Activated T-cell treated with anti-CD3 and anti-CD28 coated beads, Interleukin-2, amount 50 U/mL, for 72 hours (primary cell): ENCODE measurements at places on chromosomes 2 and 18. TPM values are rescaled to one million over a fixed set of nuclear protein-coding genes. Genes with fewer than 3 reads are reported as not detected.

CD8A gene
- total RNA-seq = 180 TPM

DSG1 gene
- not detected for total RNA-seq

EPB41L3 gene
- total RNA-seq = 3.4 TPM

RRM2 gene
- total RNA-seq = 222 TPM

GNAL gene
- total RNA-seq = 1.6 TPM

ERFE gene
- total RNA-seq = 0.60 TPM

ICOS gene
- 196 TPM for total RNA-seq

DNA sequence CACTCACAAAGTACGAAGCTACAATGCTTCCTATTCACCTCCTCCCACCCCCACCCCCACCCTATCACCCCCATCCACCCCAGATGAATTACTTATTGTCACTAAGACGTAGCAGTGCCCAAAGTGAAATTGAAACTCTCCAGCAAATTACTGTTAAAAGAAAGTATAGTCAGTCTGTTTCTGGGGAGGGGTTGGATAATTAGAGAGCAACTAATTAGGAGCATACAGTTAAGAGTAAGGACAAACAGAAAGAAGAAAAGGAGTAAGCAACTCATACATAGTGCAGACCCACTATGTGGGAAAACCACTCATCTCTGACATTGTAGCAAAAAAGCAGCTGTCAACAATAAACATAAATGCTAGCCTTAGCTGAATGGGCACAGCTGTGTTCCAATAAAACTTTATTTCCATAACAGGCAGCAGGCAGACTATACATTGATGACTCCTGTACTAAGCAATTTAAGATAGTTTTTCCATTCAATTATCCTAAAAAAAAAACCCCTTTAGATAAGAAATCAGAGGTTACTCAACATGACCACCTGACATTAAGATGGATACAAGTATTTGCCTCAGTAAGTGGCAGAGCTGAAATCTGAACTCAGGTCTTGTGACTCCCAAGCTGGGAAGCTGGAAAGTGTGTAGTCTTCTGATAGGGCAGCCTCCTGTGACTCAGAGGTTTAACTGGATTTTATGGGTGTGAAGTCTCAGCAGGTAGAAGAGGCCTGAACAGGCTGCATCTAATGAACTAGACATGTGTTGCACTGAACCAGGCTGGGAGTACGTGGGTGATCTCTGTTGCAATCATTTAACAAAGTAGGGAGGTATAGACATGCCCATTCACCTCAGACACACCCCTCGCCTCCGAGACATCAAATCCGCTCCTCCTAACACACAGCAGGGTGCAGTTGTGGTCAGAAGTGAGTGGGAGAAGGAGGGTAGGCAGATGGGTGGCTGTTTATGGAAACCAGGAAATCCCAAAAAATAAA is 171.8 kb upstream of the KLF7 start:
- no peaks in the 10 kb centered on the region for H3K27me3 ChIP-seq
- H3K4me1 ChIP-seq = peaks cover 57% of the 10 kb centered on the region
- no peak for DNase-seq
- H3K4me3 ChIP-seq = peak overlapping the region; percentile 38
- H3K27ac ChIP-seq = peak overlapping the region; percentile 88
- peaks cover 2% of the 10 kb centered on the region for H3K36me3 ChIP-seq

DNA sequence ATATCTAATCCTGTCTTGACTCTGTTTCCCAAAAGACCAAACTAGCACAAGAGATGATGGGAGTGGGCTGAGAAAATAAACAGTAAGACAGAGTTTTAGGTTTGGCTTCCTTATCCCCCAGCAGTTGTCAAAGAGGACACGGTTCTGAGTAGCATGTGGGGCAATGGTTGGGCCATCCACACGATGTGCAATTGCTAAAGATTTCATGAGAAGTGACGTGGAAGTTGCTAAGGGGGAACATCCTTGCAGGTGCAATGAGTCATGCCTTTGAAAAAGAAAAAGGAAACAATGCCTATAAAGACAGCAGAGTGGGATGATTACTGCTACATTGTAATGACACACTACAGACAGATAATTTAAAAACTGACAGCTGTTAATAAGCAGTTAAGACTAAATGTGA is 1395.8 kb downstream of the LRP1B start:
- no peak overlapping the region for H3K4me3 ChIP-seq
- H3K27ac ChIP-seq = no peak overlapping the region
- H3K4me1 ChIP-seq = no peaks in the 10 kb centered on the region
- H3K36me3 ChIP-seq = no peaks in the 10 kb centered on the region
- H3K27me3 ChIP-seq = no peaks in the 10 kb centered on the region

- no peak overlapping the region for H3K27ac ChIP-seq
- no peak for DNase-seq
- H3K27me3 ChIP-seq = no peaks in the 10 kb centered on the region
- H3K36me3 ChIP-seq = no peaks in the 10 kb centered on the region
- H3K4me3 ChIP-seq = no peak overlapping the region
- no peaks in the 10 kb centered on the region for H3K4me1 ChIP-seq
Measured at GRCh38 chr2:31284107-31284506, 50.2 kb downstream of the EHD3 start.

- peaks cover 23% of the 10 kb centered on the region for H3K27me3 ChIP-seq
- no peaks in the 10 kb centered on the region for H3K36me3 ChIP-seq
- H3K4me3 ChIP-seq = no peak overlapping the region
- H3K27ac ChIP-seq = no peak overlapping the region
- no peak for DNase-seq
Measured at GRCh38 chr2:216408426-216409290, 3.6 kb upstream of the SMARCAL1 start.

DNA sequence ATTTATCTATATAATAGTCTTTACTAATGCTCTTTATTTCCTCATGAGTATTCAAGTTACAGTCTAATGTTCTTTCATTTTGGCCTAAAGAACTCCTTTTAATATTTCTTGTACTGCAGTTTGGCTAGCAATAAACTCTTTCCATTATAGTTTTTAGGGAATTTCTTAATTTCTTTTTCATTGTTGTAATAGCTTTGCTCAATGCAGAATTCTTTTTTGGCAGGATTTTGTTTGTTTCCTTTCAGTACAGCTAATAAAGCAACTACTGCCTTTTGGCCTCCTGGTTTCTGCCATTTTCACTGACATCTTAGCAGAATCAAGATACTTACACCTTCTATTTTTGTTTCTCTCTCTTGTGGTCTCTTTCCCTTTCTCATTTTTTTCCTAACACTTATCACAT is 390.4 kb upstream of the RGPD4 start:
- no peak overlapping the region for H3K4me3 ChIP-seq
- H3K36me3 ChIP-seq = no peaks in the 10 kb centered on the region
- peaks cover 4% of the 10 kb centered on the region for H3K27me3 ChIP-seq
- DNase-seq = no peak
- no peaks in the 10 kb centered on the region for H3K4me1 ChIP-seq

GRCh38 chr2:88753833-88754584 is 62.5 kb downstream of the RPIA start:
- H3K4me3 ChIP-seq = peak overlapping the region; percentile 69
- peak overlapping the region; percentile 91 for H3K27ac ChIP-seq
- H3K27me3 ChIP-seq = no peaks in the 10 kb centered on the region
- H3K4me1 ChIP-seq = peaks cover 49% of the 10 kb centered on the region
- H3K36me3 ChIP-seq = peaks cover 50% of the 10 kb centered on the region

DNA sequence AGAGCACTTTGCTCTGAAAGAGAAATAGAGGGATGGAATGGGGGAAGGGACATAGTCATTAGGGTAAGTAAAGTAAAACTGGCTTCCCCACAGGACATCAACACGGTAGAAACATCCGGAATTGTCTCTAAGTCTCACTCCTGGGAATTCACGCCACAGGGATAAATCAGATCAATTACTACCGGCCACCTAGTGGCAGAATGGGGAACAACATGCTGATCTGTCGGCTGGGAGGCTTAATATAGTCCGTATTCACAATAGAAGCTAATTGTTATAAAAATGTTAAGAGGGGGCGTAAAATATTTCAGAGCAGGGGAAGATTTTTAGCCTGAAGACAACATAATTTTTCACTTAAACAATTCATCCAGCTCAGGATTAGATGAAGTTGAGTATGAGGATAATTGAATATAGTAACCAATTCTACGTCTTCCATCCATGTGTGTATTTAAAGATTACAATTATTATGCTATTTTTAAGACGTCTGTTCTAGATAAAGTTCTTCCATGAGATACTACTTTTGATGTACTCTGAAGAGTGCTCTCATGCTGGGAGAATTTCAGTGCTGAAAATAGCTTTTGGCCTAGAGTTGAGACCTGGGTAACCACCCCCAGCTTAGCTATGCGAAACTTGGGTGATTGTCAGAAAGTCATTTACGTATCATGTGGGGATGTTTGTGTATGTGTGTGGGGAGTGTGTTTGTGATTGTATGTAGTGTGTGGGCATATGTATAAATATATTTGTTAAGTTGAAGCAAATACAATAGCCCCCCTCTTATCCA is 65.7 kb downstream of the LRRTM1 start:
- H3K27me3 ChIP-seq = no peaks in the 10 kb centered on the region
- no peak overlapping the region for H3K4me3 ChIP-seq
- no peaks in the 10 kb centered on the region for H3K36me3 ChIP-seq
- H3K4me1 ChIP-seq = no peaks in the 10 kb centered on the region
- DNase-seq = peak; percentile 1

- H3K36me3 ChIP-seq = no peaks in the 10 kb centered on the region
- H3K4me1 ChIP-seq = peaks cover 5% of the 10 kb centered on the region
- peak overlapping the region; percentile 43 for H3K27ac ChIP-seq
- H3K27me3 ChIP-seq = no peaks in the 10 kb centered on the region
Measured at GRCh38 chr2:6999211-6999877, 82.1 kb downstream of the RNF144A start.

DNA sequence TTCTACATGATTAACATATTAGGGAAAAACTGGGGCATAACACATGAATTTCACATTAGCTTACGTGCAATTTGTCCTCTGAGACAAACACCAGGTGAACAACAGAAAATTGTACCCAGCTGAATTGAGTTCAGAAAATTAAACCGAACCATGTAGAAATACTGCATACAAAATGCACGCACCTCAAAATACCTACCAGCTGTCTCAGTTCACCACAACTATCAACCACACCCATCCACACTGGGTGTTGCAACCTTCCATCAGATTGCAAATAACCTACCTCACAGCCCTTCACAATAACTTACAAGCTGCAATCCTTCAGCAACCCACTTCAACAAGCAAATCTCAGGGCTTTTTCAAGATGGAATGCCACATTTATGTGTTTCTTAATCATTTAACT is 55.9 kb downstream of the UNC50 start:
- H3K36me3 ChIP-seq = peaks cover 44% of the 10 kb centered on the region
- no peaks in the 10 kb centered on the region for H3K27me3 ChIP-seq
- peak; percentile 70 for DNase-seq
- peak overlapping the region; percentile 37 for H3K4me3 ChIP-seq
- peaks cover 73% of the 10 kb centered on the region for H3K4me1 ChIP-seq

GRCh38 chr2:47054868-47055267 is 100.2 kb downstream of the STPG4 start:
- H3K27ac ChIP-seq = no peak overlapping the region
- no peak for DNase-seq
- H3K36me3 ChIP-seq = peaks cover 5% of the 10 kb centered on the region
- no peaks in the 10 kb centered on the region for H3K27me3 ChIP-seq
- peaks cover 24% of the 10 kb centered on the region for H3K4me1 ChIP-seq

- peak overlapping the region; percentile 92 for H3K27ac ChIP-seq
- H3K4me3 ChIP-seq = peak overlapping the region; percentile 58
Measured at GRCh38 chr2:64637000-64637635, 16.6 kb downstream of the SERTAD2 start.

DNA sequence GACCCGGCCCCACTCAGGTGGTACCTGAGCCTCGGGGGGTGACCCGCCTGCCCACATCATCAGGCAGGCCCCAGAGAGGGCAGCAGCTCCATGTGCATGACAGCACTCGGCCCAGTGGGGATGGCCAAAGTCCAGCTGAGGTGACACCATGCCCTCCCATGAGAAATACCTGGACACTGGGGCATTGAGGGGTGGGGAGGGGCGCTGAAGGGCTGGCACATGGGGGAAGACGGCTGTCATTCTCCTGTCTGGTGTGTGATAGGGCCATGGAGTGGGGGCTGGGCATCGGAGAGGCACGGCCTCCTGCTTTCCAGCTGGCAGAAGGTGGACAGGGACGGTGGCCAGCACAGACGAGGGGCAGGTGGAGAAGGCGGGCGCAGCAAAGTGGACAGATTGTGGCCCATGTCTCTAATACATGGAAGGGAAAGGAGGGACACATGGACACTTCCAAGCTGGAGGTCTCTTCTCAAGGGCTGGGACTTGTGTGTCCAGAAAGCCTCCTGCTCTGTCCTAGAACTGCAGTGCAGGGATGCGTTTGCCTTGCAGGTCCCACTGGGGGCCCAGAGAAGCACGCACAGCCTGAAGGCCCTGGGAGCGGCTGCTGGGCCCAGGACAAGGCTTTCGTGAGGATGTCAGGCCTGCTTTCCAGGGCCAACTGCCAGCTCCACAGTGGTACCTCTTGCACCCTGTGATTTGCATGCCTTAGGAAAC is 302.2 kb downstream of the NDUFA10 start:
- no peak overlapping the region for H3K4me3 ChIP-seq
- H3K27me3 ChIP-seq = no peaks in the 10 kb centered on the region
- H3K4me1 ChIP-seq = no peaks in the 10 kb centered on the region
- H3K36me3 ChIP-seq = no peaks in the 10 kb centered on the region
- H3K27ac ChIP-seq = no peak overlapping the region
